ENCODE measurements at places on chromosomes 1 and 21.
A peak's percentile ranks its signal among the peaks of the same experiment; 100 is the strongest.

- no peak for DNase-seq
These were observed 143.3 kb downstream of the PLXNA2 start for GRCh38 chr1:208100906-208101305.

DNA sequence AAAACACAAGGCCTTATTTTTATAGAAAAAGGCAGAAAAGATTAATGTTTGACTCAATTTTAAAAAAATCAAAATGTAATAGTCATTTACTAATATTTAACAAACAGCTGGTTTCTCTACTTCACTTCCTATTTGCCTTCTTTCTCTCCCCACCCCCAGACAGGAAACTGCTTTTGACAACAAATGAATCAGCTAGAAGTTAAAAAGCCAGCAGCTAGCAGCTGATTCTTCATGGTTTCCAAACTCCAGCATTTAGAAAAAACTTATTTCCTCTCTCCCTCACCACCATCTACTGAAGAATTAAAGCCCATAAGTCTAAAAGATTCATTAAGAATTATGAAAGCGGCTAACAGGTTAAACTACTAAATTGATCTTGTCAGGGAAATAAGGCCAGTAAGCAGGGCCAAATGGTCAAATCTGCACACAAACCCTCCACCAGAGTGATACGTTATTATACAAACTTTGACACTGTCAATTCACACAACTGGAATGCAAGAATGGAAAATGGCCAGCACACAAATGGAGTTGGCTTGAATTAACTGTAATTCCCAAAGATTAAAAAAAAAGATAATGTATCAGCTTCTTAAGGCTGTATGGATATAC, 4.0 kb downstream of the WDR26 start:
- no peak for DNase-seq

- no peak for DNase-seq
These were observed 31.3 kb upstream of the ANGPTL7 start for GRCh38 chr1:11157867-11158266.

DNA sequence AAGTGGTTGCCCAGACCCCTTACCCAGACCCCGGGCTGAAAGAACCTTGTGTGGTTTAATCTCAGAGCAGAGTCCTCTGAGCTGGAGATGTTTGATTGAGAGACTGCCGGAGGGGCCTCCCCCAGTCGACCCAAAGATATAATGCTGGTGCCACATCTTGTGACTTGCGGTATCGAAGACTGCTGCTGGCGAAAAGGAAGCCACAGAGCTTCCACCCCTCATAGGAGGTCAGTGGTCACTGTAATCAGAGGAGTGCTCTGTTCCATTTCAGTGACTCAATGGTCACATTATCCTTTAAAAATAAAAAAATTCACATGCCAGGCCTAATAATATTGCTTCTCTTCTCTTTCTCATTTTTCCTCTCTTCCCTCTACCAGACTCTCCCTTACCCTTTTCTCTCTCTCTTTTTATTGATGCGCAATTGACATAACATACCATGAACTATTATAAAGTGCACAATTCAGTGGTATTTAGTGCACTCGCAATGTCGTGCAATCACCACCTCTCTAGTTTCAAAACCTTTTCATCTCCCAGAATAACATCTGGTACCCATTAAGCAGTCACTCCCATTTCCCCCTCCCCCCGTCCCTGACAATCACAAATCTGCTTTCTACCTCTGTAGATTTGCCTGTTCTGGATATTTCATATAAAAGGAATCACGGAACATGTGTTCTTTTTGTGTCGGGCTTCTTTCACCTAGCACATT, 52.6 kb upstream of the LYST start:
- no peak for DNase-seq

DNA sequence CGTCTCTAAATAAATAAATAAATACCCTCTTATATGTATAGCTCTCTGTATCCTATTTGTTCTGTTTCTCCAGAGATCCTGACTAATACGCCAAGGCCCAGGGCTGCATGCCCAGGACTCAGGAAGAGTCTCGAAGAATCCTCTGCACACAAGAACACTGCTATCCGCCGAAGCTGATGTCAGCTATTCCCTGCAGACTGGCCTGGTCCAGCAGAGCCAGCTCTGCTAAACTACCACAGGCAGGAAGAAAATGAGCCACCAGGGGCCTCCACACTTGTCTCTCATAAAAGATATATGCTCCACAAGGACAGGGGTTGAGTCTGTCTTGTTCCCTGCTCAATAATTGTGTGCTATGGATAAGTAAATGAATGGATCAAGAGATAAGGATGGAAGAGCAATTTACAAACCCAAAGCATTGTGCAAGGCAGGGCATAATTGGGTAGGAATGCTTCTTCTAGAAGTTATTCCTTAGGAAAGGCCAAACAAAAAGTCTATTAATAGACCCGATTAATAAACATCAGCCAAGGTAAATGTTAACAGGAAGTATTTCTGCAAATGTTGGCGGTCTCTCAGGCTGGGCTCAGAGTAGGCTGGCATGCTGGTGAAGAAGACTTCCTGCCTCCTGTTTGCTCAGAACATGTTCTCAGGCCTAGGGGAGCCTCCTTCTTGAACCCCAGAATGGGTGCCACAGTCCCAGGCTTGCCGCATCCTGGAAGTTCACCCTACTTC, 26.3 kb upstream of the MAN1C1 start:
- no peak for DNase-seq

DNA sequence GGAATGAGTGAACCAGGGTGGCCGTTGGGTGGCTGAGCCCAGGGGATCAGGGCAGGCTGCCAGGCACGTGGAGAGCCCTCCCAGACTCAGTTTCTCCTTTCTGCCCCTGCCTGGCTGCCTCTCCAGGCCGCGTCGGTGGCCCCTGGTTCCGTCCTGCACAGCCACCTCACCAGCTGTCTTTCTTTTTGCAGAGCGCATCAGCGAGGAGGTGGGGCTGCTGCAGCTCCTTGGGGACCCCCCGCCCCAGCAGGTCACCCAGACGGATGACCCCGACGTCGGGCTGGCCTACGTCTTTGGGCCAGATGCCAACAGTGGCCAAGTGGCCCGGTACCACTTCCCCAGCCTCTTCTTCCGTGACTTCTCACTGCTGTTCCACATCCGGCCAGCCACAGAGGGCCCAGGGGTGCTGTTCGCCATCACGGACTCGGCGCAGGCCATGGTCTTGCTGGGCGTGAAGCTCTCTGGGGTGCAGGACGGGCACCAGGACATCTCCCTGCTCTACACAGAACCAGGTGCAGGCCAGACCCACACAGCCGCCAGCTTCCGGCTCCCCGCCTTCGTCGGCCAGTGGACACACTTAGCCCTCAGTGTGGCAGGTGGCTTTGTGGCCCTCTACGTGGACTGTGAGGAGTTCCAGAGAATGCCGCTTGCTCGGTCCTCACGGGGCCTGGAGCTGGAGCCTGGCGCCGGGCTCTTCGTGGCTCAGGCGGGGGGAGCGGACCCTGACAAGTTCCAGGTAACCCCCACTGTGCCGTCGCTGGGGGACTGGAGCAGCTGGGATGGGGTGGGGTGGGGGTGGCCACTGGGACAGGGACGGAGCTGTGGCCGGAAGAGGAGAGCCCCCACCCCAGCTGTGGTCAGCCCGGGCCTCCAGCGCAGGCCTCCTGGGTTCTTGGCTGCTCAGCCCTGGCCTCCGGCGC, 63.3 kb downstream of the COL18A1 start:
- no peak for DNase-seq

- DNase-seq, result no peak
These were observed 84.0 kb upstream of the USP25 start for GRCh38 chr21:15645830-15646229.

- no peak for DNase-seq
These were observed 45.3 kb downstream of the DIP2A start for GRCh38 chr21:46503922-46504550.

DNA sequence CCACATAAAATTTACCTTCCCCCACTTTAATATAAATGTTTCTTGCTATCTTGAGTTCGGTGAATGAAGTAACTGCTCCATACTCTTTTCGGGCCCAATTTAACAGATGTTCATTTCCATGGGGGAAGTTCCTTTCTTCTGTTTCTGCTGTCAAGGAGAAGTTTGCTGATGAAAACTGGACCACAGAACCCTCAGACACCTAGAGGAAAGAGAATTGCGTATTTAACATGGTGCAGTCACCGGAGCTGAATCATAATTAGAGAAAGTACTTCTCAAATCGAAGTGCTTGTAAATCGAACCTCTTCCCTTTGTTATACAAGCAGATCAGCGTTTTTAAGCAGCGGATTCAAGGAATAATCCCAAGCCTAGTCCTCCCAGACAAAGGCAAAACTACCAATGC, 151.2 kb downstream of the TGFBR3 start:
- DNase-seq, result no peak

DNA sequence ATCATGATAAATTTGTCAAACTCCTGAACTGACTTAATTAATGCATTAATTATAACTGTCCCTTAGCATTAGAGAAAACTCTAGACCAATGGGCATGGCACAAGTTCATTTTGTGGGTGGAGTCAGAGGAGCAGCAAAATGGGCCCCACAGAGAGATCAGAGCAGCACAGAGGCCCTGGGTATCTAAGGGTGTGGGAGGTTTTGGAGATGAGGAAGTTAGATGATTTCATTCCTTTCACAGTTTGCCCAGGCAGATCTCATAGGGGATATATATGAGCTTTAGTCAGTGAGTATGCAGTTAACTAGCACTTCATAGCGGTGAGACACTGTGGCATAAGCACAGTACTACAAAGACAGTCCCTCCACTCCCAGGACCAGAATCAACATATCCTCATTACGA, 117.3 kb downstream of the MAB21L3 start:
- DNase-seq, result no peak

DNA sequence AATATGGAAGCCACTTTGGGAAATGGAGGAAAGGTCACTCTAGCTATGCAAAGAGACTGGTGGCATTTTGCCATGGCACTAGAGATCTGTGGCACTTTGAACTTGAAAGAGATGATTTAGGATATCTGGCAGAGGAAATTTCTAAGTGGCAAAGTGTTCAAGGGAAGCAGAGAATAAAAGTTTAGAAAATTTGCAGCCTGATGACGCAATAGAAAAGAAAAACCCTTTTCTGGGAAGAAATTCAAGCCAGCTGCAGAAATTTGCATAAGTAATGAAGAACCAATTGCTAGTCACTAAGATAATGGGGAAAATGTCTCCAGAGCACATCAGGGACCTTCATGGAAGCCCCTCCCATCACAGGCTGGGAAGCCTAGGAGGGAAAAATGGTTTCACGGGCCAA, 191.1 kb upstream of the B3GALT2 start:
- no peak for DNase-seq

GRCh38 chr1:214989341-214989740, 93.2 kb upstream of the KCNK2 start:
- no peak for DNase-seq

GRCh38 chr1:93304716-93305138, 41.0 kb upstream of the DR1 start:
- DNase-seq, result peak; percentile 3

GRCh38 chr1:3319874-3320245, 134.6 kb upstream of the ARHGEF16 start:
- DNase-seq, result no peak

DNA sequence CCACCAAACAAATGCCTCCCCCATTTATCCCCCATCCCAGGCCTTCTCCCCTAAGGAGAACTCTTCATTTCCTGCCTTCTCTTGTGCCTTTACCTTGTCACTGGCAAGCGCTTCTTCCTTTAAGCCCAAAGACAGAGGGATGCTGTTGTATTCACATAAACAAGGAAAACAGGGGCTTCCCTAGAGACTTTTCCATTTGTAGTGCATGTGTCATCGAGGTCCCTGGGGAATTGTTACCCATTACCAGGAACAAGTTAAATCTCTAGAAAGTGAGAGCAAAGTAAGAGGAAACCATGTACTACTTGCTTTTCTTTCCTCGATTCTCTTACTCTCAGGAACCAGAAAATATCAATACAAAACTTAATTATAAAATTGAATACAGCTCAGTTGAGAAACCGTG, 114.4 kb upstream of the DPT start:
- DNase-seq, result no peak

- DNase-seq, result no peak
These were observed 48.5 kb downstream of the GNG4 start for GRCh38 chr1:235601104-235601503.

DNA sequence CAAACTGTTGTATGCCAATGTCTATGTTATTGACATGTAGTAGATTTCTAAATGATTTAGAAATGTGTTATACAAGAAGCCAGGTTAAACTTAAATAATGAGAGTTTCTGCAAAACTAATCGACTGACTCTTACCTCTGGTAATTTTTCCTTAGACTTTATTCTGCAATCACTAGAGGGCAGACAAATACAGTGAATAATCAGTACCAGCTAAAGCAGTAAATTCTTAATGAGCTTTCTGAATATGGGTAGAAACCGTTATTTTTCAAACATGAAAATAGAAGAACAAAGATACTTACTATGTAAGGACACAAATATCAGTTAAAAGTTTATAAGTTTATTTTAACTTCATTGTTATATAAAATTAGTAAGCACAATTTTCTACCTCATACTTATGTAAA, 97.9 kb upstream of the RGS1 start:
- no peak for DNase-seq

DNA sequence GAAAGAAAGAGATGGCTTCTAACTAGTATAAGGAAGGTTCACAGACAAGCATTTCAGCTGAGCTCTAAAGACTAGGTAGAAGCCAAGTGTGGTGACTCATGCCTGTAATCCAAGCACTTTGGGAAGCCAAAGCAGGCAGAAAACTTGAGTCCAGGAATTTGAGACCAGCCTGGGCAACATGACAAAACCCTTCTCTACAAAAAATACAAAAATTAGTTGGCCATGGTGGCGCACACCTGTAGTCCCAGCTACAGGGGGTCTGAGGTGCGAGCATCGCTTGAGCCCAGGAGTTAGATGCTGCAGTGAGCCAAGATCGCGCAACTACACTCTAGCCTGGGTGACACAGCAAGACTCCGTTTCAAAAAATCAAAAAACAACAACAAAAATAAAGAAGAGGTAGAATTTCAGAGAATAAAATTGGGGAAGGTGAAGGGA, 27.8 kb downstream of the FBXO42 start:
- DNase-seq, result no peak

DNA sequence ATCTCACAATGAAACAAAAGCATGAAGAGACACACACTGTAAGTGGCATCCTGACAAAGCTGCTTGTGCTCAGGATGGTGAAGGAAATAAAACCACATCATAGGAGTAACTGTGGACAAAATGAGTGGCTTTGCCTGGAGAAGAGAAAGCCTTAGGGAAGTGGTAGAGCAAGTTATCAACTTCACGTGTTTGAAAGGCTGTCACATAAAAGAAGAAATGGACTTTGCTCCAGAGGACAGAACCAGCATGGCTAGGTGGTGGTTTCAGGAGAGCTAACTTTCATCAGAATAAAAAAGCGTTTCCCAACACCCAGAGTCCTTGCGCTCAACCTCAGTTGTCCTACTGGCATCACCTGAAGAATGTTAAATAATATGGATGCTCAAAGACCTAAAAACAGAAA, 139.9 kb downstream of the SETD4 start:
- DNase-seq, result no peak

DNA sequence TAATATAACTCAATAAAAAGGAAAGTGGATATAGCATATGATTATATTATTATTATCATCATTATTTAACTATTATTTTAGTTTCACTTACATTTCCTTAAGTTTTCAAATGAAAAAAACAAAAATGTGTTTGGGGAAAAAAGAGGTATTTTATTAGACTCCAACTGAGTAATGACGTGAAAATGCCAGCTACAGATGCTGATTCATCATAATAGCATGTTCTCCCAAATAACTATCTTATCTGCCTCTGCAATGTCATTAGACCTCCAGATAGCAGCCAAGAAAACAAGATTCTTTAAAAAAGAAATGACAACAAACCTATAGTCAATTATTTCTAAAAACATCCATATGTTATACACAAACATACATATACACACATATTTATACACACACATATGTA, 1071.9 kb upstream of the TMPRSS15 start:
- no peak for DNase-seq

- DNase-seq, result no peak
These were observed 7.8 kb upstream of the ACTRT2 start for GRCh38 chr1:3013371-3014049.

GRCh38 chr1:168550971-168551370, 7.2 kb upstream of the XCL2 start:
- no peak for DNase-seq
